ENCODE measurements at places on chromosomes 1 and 21. TPM values are rescaled to one million over a fixed set of nuclear protein-coding genes. Genes with fewer than 3 reads are reported as not detected.

Gene NBPF4
- total RNA-seq: not detected

Gene DNAI4
- total RNA-seq: 5.9 TPM

Gene BARHL2
- not detected for total RNA-seq

Gene PUM1
- total RNA-seq: 80.0 TPM

Gene NMNAT1
- total RNA-seq: 18.2 TPM

Gene SASS6
- total RNA-seq: 1.1 TPM

Gene TMEM222
- total RNA-seq: 25.4 TPM

Gene KANK4
- total RNA-seq: not detected

Gene NCF2
- total RNA-seq: 2.6 TPM

Gene HMCN1
- total RNA-seq: 1.7 TPM

Gene NEK2
- not detected for total RNA-seq

DNA sequence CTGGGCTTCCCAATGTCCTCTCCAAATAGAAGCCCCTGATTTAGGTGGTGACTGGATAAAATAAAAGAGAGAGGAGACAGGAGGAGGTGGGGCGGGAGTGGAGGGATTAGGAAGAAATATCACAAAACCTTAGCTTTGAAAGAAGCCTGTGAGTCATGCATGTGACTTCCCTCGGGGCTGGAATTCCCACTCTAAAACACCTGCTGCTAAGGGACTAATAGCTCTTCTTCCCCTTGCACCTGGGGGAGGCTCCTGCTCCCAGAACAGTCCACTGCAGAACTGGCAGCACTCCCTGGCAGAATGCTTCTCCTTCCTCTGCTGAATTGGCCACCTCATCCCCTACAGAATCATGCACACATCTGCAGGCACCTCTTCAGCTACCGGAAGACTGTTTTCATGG lies 207.2 kb downstream of the ATG4C start:
- DNase-seq: no peak

GRCh38 chr1:44327679-44328491 lies 27.2 kb downstream of the ERI3 start:
- DNase-seq: peak; percentile 90

DNA sequence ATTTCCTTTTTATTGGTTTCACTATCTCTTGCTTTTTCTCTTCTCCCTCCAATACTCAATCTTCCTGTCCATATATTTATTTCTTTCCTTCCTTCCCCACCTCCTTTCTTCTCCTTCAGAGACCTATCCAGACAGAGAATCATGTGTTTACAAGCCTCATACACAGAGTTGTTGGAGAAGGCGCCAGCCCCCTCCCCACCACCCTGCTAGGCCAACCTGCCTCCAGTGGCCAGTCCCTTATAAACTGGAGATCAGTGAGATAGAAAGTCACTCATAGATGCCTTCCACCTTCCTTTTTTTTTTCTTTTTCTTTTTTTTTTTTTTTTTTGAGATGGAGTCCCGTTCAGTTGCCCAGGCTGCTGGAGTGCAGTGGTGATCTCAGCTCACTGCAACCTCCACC lies 53.3 kb downstream of the CD247 start:
- DNase-seq: no peak

- no peak for DNase-seq
Observed at GRCh38 chr1:217052196-217052595, 329.0 kb upstream of the ESRRG start.

DNA sequence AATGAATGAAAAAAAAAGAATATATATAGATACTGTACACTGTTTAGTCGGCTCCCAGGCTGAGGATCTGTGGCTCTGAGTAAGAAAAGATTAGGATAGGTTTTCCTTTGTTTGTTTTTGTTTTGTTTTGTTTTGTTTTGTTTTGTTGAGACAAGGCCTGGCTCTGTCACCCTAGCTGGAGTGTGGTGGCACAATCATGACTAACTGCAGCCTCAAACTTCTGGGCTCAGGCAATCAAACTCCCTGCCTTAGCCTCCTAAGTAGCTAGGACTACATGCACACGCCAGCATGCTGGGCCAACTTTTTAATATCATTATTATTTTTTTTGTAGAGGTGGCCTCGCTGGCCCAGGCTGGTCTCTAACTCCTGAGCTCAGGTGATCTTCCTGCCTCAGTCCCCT lies 87.9 kb upstream of the PTBP2 start:
- no peak for DNase-seq

GRCh38 chr1:80047791-80048190 lies 1041.3 kb upstream of the ADGRL4 start:
- no peak for DNase-seq

DNA sequence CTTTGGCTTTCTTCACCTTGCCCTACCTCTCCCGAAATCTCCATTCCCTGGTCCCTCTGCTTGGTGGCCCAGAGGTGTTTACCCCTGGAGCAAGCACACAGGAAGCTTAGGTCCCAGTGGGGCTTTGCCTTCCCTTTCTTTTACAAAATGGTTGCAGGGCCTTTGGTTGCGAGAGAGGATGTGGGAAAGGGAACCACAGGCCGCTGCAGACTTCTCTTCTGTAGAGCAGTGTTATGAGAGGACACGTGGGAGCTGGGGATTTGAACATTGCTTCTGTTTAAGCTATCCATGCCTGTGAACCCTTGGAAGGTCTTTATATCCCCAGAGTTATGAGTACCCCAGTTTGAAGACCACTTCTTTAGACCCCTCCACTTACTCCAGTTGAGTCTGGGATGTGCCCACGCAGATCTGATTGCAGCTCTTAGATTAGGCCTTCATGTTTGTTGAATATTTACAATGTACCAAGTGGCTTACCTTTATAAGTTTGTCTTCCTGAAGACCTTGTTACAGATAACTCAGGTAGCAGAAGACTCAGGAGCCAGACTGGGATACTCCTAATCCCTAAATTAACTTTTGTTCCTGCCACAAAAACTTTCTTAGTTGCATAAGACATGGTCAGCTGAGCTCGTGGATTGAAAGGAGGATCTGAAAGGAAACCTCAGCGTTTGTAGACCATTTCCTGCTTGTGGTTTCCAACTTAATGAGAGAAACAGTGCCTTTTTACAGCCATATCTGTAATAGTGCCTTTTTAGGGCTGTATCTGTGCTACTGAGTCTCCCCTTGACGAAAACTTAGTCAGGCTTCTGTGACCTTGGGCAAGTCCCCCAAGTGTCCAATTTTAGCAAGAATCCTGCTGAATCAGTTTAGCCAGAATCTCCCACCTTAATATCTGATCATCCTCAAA lies 21.9 kb upstream of the IVNS1ABP start:
- peak; percentile 19 for DNase-seq

GRCh38 chr1:163271535-163271934 lies 50.2 kb upstream of the NUF2 start:
- no peak for DNase-seq

DNA sequence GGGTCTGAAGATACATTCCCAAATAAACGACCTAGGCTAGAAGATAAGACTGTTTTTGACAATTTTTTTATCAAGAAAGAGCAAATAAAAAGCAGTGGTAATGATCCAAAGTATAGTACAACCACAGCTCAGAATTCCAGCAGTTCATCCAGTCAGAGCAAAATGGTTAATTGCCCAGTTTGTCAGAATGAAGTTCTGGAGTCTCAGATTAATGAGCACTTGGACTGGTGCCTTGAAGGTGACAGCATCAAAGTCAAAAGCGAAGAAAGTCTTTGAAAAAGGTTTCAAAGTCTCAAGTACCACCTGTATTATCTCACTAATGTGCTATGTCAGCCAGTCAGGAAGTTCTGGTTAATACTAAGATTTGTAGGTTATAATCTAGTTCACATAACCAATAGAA lies 15.0 kb downstream of the SPRTN start:
- no peak for DNase-seq

DNA sequence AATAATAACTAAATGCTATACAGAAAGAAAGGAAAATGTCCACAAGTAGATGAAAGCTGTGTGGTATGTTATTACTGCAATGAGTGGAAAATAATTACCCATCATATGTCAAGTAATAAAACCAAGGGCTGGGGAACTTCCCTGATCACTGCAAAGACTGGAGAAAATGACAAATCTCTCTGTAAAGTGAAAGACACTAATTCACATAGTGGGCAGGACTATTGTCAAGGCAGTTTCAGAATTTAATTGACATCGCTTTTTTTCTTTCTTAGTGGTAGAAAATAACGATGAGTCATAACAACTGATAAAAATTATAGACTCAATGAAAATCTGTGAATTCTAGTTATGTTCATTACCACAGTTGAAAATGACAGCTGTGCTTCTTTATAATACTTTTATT lies 153.7 kb upstream of the ST6GALNAC5 start:
- DNase-seq: no peak

DNA sequence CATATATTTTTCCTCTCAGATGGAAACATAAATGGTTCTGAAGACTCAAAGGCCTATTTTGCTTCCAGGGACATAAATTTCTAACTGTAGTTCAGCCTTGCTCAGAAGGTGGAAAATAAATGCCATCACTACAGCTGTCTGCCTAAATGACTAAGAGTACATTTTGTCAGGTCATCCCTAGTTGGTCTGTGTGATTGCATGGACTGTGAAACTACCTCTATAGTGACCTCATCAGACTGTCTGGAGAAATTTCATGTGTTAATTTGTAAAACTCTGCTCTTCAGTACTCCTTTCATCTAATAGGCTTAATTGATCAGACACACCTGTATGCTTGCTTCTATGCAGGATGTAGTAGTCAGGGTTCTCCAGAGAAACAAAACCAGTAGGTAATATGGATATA lies 886.9 kb downstream of the AMY1C start:
- no peak for DNase-seq

DNA sequence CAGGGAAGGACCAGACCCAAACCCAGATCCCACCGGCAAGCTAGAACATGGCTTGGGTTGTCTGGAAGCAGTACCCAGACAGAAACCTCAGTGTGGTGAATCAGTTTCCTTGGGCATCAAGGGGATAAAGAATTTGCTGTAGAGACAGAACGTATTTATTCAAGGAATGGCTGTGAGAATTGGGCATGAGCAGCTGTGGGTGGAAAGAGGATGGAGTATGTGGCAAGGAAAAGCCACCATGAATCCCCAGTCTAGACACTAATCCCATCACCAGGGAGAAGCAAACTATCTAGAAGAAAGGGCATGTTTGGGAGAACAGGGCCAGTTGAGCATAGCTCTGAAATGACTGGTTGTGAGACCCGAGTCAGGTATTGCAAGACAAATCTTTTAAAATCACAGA lies 109.2 kb downstream of the TOMM20 start:
- DNase-seq: no peak

GRCh38 chr1:190739926-190740325 lies 262.3 kb upstream of the BRINP3 start:
- no peak for DNase-seq

- DNase-seq: no peak
Observed at GRCh38 chr21:39029900-39030884, 153.1 kb downstream of the PSMG1 start.

DNA sequence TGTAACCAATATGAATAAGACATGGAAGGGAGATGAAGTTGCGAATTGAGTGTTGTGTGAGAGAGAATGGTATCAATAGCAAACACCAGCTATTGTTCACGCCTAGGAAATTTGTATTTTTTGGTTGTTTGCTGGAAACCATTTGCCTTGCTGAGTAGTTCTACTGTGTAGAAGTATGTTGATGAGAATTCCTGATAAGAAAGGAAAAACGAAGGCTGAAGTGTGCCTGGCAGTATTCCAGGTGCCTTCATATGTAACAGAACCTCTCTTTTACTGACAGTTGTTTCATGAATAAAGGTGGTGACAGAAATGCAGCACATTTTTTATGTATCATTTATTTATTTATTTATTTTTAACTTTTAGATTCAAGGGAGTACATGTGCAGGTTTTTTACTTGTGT lies 79.5 kb downstream of the SDCCAG8 start:
- DNase-seq: no peak

DNA sequence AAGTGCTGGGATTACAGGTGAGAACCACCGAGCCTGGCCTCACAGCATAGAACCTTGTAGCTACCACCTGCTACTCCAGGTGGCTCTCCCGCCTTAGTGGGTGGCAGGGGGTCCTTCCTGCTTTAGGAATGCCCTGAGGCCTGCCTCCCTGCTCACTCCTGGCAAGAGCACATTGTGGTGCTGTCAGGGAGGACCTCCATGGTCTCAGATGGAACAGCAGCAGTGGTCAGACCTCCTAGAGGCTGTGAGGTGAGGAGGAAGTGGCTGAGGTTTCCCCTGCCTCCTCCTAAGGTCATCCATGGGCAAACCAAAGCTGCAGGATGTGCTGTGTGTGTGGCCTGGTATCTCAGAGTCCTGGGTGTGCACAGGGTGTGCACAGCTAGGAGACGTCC lies 6.7 kb downstream of the SOX13 start:
- DNase-seq: no peak

- peak; percentile 81 for DNase-seq
Observed at GRCh38 chr21:44845418-44846223, 27.8 kb upstream of the SUMO3 start.

DNA sequence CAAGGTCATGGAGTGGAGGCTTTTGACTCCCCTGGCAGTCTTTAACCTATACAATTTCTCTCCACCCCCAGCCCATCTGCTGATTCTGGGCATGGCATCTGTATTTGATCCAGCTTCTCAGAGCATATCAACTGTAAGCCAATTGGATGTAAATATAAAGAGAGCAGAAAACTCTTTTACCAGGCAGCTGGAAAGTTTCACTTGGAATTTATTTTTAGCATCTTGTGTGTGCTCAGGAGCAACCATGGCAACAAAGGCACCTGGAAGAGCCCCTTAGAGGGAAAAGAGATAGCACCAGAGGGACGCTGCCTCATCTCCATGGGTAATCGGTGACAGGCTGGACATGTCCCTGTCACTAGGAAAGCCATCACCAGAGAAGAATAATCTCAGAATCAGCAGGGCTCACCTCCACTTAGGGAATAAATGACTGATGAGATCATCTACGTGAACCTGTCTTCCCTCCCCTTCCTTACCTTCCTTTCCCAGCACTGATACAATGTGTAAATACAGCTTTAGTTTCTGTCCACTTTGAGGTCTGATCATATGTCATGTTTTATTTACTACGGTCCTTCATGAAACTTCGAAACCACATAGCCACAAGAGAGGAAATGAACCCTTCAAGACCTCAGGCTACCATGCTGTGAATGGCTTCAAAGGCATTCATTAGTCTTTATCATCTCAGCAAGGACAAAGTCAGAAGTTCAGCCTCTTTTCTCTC lies 25.3 kb upstream of the SIPA1L2 start:
- DNase-seq: no peak

GRCh38 chr1:39418236-39418635 lies 73.2 kb upstream of the BMP8A start:
- DNase-seq: no peak

DNA sequence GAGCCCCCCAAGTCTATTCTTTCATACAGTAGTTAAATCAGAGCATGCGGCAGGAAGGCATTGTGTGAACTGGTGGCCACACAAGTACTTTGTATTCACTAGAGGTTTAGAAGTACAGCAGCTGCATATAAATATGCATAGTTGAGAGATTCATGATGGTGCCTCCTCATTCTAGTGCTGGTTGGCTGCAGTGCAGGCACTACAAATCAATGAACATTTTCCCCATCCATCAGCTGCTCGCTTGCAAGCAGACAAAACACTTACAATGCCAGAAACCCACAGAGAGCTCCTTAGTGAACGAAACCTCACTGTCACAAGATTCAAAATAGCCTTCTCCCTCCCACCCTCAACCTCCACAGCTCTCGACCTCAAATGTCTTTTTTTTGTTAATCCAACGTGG lies 726.2 kb downstream of the USP25 start:
- DNase-seq: no peak

Data from psoas muscle (tissue), 8 donors.